Stimulated activated CD4-positive, alpha-beta T cell treated with anti-CD3 and anti-CD28 coated beads, Interleukin-1b, Interleukin-23, amount 100 ng/mL, for 1 hour (primary cell): ENCODE measurements at places on chromosomes 4 and X.
A peak's percentile ranks its signal among the peaks of the same experiment; 100 is the strongest.

DNA sequence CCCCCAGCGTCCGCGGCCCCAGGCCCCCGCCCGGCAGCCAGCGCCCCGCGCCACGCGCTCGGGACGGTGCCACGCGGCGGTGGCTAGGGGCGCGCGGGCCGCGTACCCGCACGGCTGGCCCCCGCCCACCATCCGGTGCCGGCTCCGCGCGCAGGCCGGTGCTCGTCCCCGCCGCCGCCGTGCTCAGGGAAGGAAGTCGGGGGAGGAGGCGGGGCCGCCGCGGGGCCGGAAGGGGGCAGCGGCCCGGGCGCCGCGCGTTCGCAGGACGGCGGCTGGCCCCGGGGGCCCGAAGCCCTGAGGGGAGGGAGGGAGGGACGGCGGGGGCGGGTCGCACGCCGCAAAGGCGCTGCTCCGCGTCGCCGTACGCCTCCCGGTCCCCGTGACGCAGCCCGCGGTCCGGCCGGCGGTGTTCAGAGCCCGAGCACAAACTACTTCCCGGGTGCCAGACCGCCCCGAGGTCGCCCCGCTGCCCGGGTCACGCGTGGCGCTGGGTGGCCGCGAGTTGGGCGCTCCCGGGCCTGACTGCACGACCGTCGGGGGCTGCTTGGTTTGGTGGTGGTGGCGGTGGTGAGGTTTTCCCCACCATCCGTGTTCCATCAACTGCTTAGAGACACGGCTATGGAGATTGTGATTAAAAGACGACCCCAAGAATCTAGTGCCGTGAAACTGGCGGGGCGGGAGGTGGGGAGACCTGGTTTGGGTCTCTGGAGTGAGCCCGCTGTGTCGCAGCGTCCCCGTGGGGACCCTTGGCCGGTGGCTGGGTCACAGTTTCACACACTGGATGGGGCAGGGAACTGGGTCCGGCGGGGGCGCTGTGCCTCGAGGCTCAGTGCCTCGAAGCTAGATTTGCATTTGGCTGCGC lies at the start of gene DCTD:
Gene DCTD, minus strand, starts transcription at position 205 of the 862 bp plus-strand sequence. CDS start 1,818 bp downstream, outside the sequence.
- peak; percentile 50 for DNase-seq

DNA sequence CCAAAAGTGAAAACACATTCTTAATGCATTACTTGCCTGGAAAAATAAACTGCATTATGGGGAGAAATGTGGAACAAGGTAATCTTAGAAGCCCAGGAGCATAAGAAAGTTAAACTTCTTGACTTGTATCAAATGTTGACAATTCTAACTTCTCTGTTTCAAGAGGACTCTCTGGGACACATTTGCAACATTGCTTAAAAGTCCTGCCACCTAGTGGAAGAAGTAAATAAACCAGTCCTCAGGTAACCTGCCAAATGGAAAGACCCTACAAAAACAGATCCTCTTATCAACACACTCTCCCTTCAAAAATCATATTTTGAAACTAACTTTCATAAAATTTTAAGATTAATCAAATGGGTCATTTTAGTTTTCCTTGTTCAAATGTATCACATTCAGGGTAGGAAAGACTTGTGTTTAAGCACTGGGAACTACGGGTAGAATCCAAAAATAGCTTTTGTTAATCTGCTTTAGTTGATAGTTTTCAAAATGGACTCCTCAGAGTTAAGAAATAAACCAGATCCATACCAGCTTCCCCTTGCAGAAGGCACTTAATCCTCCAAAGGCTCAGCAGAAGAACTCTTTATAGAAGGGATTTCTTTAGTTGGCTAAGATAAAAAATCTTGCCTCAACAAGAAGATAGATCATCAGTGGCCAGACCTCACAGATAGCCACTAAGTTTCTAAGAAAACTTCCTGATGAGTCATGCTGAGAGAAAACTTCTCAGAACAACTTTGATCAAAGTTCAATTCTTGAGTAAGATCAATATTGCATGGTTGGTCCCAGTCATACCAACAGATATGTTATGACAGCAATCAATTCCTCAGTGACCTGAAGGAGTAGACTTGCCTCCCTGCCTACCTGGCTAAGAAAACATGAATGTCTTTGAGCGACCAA lies 141.7 kb downstream of the HHIP start:
- DNase-seq, result no peak

- no peak for DNase-seq
Measured at GRCh38 chrX:134338527-134338926, 101.5 kb downstream of the CCDC160 start.

DNA sequence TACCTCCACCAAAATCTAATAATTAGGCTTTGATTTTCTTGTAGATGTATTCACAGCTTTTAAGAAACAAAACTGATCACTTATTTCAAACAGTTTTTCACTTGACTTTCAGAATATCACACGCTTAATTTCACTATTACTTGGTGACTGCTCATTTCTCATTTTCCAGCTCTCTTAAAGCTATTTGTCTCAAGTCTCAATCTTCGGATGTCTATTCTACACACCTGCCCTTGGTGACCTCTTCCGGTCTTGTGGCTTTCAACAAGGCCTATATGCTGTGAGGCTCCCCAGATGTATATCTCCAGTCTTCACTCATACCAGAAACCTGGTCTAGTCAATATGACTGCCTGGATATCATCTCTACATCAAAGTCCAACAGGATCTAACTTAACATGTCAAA lies 34.9 kb upstream of the ANXA10 start:
- no peak for DNase-seq

- DNase-seq, result no peak
Measured at GRCh38 chr4:8331575-8331955, 62.0 kb downstream of the HTRA3 start.

- DNase-seq, result no peak
Measured at GRCh38 chrX:139881130-139881529, 51.7 kb downstream of the ATP11C start.

DNA sequence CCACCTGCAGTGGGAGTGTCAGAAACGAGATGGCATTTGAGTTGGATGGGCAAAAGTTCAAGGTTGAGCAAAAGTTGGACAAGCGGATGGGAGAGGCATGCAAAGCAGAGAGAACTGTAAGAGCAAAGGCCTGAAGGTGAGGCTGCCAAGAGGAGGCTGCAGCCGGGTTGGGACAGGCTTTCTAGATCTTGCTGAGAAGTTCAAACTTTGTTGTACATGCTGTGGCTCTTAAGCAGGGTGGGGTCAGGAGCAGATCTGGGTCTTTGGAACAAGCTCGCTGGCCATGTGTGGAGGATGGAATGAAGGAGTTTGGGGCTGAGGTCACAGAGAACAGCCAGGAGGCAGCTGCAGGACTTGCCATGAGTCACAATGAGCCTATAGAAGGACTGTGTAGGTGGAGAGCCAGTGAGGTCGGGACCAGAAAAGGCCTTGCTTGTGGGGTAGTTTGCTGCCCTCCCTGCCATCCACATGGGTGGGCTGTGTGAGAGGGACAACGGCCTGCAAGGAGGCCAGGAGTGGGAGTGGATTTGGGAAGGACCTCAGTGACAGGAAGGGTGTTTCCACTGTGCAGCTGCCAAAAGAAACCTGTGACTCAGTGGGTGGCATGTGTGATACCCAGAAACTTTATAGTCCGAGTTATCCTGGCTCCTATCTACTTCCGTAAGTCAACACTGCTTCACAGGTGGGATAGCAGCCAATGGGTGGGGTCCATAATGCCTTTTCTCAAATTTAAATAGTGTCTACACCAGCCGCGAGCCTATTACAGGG lies 210.4 kb downstream of the MID1IP1 start:
- no peak for DNase-seq
